Ovary (tissue), 10 donors: ENCODE measurements at places on chromosomes 7 and 10. TPM values are rescaled to one million over a fixed set of nuclear protein-coding genes. Genes with fewer than 3 reads are reported as not detected.
A peak's percentile ranks its signal among the peaks of the same experiment; 100 is the strongest.

DNA sequence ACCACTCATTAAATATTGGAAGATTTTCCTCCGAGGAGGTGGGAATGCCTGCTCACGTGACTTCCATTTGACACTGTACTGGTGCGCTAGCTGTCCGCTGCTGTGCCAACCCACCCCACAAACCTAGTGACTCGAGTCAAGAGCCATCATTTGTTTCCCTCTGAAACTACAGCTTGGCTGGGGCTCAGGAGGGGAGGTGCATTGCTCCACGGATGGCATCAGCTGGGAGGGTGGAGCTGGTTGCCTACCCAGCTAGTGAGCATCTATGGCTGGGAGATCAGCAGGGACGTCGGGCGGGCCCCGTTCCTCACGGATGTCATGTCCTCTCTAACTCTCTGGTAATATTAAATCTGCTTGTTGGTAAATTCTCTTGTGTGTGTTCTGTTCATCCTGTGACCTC, 9.5 kb upstream of the FOXL3 start:
- no peak for DNase-seq

DNA sequence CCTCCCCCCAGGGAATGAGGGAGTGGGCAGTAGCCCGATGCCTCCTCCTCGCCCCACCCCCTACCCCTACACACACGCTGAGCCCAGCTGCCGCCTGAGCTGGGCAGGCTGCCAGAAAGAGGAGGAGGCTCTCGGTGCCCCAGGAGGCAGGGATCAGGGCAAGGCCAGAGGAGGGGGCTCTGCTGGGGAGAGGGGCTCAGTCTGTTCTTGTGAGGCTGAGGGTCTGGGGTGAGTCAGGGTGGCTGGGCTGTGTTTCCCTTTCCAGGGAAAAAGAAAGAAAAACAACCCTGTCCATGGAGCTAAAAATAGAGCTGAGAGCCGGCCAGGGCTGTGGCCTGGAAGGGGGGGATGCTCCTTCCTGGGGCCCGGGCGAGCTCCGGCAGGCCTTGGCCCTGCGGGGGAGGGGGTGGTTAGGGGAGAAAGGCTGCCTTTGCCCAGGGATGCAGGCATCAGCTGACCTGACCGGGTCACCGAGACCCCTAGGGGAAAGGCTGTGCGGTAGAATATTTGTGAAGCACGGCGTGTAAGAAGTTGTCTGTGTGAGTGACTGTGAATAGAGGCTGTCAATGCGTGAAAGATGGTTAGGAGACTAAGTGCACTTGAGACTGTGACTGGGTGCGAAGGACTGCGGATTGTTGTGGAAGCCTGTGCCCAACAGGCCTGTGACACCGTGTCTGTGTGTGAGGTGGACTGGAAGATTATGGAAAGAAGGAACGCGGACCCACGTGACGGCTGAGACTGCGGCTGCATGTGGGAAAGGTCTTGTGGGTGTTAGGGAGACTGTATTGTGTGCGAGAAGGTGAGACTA, 1.2 kb upstream of the LZTS2 start:
- peak; percentile 93 for DNase-seq

GRCh38 chr7:86914551-86914950, 144.9 kb downstream of the ELAPOR2 start:
- no peak for DNase-seq

- DNase-seq = no peak
These were observed 4.9 kb downstream of the TMEM270 start for GRCh38 chr7:73865738-73866445.

DNA sequence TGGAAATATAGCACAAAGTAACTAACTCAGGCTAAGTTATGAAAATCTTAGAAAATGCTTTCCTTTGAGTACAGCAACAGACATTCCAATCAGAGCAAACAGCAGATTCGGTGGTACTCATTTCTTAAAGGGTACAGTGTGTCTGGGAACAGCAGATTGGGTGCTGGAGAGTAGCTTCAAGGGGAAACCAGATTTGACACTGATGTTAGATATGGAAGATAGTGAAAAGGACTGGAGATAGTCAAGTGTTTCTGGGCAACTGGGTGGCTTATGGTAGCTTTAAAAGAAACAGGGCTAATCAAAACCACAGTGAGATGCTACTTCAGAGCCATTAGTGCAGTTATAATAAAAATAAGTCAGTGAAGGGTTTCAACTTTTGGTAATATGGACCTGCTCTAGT, 12.1 kb upstream of the UMAD1 start:
- no peak for DNase-seq

Gene GIMAP2
- total RNA-seq = 9.6 TPM

GRCh38 chr7:55573234-55573900, 1.1 kb upstream of the VOPP1 start:
- DNase-seq = no peak

GRCh38 chr10:96470116-96470743, 43.5 kb downstream of the TLL2 start:
- no peak for DNase-seq

DNA sequence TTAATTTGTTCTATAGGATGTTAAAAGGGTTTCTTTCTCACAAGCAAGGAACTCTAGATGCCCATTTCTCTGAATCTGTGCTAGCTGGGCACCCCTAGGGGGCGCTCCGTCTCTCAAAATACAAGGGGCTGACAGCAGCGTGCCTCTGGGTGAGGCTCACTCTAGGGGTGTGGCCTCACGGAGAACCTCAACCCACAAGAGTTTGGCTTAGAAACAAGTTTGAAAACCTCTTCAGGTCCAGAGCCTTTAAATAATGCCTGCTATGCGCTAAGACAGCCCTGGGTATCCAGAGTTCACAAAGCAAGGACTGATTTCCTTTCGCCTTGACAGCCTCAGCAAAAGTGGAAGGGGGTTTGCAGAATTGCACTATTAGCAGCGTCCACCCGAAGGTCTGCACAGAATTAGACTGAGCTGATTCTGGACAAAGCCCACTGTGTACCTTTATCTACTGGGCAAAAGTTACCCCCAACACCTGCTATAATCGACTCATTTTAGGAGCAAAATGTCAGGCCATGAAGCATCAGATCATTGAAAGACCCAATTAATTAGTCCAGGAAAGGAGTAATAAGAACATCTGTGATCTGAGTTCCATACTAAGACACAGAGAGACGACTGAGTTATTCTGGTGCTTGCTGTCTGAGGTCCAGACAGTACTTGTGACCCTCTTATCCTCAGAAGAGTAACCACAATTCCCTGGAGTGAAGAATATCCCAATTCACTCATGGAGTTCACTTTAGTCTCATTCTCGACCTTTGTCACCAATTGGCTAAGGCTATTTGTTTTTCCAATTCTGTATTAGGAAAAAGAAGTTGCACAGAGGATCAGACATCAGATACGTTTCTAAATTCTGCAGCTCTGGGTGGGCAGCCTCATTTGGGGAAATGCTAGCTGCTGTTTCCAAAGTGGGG, 574 bp upstream of the CPED1 start:
- DNase-seq = peak; percentile 93

Gene SPDYE11
- not detected for total RNA-seq

DNA sequence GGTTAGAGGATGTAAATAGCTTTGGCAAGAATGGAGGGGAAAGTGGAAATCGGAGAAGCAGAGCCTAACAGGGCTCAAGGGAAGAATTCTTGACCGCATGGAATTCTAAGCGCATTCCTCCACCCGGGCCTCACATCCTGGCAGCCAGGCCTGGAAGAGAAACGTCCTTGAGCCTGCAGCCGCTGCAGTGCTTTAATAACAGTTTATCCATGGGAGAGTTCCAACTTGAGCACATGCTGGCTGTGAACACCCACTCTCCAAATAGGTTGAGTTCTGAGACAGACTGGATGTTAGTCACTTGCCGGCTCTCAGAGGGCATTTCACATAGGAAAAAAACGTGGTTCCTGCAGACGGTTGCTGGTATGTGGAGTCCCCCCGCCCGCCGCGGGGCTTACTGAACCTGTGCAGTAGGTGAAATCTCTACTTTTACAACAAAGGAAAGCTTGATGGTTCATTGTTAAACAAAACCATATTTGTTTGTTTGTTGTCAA, 61.4 kb upstream of the STEAP1B start:
- DNase-seq = peak; percentile 81

Gene MRLN
- total RNA-seq = not detected

DNA sequence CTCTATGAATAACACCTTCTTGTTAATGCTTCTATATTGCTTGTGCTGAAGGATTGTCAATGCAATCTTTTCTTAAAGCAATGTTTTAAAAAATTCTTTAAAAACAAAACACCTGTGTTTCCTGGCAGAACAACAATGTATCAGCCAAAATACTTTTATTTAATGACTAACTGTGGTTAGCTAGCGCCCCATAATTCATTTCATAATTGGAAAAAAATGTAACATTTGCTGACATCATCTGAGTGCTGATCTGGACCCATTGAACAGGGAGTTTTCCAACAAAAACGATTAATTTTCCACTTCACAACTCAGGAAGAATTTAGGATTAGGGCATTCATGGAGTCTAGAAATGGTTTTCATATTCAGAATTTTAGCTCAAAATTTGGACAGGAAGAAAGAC, 137.6 kb upstream of the CDK6 start:
- DNase-seq = no peak

GRCh38 chr7:6286486-6286885, 14.1 kb upstream of the CYTH3 start:
- no peak for DNase-seq

- no peak for DNase-seq
These were observed 11.3 kb downstream of the STARD3NL start for GRCh38 chr7:38189231-38189938.

DNA sequence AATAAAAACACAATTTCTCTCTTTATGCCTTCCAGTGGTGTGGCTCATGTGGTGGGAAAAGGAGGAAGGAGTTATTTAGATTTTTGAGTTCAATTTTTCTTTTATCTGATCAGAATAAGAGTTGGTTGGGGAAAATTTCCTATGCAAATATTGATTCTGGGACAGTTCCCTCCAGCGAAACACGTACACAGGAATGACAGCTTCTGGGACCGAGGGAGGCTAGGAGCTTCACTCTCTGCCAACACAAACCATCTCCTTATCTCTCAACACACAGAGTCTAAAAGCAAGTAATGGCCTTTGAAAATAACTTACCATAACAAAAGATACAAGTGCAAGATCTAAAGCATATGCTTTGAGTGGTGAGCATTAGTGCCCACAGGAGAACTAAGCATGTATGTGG, 122.7 kb downstream of the RAPGEF5 start:
- DNase-seq = no peak

DNA sequence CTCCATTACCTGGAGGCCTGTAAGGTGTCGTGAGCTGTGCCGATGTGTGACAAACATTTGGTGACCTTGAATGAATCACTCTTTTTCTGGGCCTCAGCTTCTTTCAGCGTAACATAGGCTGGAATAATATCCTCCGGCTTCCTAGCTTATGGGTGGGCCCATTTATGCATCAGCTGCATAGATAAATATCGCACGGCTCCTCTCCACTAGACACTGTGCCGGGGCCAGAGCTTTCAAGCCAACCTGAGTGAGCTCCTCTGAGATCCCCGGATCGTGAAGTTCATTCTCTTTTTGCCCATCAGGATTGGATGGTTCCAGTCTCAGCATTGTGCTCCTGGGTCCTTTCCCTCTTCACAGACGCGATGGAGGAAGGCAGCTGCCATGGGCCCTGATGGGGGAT, 574.3 kb upstream of the FOXK1 start:
- no peak for DNase-seq

DNA sequence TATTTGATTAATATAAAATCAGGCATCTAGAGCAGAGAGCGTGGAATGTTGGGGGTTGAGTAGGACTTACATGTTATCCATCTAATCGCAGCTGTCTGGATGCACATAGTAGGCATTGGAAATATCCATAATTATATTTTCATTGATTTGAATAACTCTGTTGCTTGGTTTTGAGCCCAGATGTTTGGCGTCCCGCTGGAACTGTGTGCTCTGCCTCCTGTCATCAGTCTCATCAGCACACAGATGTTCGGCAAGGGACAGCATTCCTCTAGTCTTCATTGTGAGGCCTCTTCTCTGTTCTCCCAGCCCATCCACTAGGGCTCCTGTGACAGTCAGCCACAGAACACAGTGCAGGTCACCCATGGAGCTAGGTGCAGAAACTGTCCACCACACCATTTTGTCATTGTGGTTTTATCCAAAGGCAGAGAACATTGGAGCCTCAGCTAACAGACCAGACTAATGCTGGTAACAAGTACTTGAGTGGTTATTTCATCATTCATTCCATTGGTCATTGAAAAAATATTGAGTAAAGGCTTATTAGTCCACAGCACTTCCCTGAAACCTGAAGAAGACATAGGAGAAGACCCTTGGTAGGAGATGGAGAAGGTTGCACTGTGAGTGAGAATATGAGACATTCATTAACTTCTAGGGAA, 927.4 kb downstream of the LRMDA start:
- DNase-seq = no peak

Gene CCZ1
- 50.5 TPM for total RNA-seq

DNA sequence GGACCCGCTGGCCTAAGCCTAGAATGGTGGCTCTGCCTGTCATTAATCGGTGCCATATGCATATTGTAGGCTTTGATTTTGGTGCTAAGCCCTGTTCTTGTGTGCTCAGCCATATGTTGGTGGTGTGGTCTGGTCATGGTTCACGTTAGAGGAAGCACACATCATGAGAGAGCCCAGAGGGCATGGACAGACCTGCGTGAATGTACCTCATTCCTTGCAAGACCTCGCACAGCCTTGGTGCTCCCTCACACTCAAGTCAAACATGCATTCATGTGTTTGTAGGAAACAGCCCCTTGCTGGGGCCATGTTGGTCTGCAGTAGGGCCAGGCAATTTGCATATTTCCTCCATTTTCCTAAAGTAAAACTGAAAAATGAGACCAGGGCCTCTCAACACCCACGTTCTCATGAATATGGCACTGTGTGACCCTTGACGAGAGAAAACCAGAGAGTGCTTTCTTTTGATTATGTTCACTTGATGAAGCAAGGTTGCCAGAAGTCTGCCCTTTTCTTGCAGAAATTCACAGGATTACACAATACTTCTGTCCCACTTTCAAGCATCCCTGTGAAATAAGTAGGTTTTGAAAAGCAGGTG, 268.7 kb downstream of the CELF2 start:
- no peak for DNase-seq

- no peak for DNase-seq
These were observed 236.5 kb downstream of the ARL4A start for GRCh38 chr7:12923971-12924370.

DNA sequence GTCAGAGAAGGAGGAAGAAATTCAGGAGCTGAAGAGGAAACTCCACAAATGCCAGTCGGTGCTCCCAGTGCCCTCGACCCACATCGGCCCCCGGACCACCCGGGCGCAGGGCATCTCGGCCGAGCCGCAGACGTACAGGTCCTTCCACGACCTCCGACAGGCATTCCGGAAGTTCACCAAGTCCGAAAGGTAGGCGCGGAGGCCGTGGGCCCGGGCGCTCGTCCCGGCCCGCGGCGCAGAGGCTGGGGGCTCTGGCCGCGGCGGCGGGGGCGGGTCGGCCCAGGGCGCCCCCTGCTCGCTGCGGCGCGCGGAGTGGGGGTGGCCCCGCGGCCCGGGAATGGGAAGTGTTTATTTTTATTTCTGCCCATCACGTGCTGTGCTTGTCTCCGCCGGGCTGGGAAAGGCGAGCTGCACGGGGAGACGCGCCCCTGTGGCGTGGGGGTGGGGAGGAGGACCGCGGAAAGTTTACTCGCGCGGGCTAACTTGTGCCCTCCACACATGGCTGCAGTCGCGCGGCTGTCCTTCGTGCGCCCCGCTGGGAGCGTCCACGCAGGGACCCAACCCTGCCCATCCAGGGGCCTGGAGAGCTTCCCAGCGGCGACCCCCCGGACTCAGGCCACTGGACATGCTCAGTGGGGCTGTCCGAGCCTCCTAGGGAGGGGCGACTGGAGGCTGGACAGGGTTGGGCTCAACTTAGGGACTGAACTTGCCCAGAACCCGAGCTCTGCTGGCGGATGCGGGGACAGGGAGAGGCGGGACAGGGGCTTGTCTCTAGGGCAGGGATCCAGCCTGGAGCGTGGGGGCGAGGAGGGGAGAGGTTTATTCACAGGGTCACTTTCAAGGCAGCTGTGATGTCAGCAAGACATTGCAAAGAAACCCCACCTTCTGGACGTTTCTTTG, 82.6 kb upstream of the PRKG1 start:
- peak; percentile 49 for DNase-seq

Gene GPRIN2
- 0.61 TPM for total RNA-seq
